CD4-positive, alpha-beta T cell treated with Interleukin-15 for 4 hours (primary cell): ENCODE measurements at places on chromosomes 1 and 21.

DNA sequence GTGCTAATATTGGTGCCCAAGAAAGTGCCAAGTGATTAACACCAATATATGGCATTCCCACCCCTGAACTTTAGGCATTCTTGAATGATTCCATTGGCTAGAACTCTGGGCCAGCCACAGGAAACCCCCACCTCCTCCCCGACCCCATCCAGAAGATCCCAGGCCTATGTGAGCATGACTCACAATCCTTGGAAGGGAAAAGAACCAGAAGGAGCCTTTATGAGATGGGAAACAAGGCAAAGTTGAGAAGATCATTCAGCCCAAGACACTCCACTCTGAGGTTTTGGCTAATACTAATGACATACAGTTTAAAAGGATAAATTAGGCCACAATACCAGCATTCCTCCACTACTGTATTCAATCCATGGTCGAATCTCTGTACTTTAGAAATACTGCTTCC lies 21.8 kb downstream of the ELK4 start:
- DNase-seq: no peak

GRCh38 chr1:14263225-14263624 lies 335.3 kb upstream of the KAZN start:
- no peak for DNase-seq

GRCh38 chr1:15308135-15308534 lies 61.1 kb downstream of the FHAD1 start:
- DNase-seq: no peak

DNA sequence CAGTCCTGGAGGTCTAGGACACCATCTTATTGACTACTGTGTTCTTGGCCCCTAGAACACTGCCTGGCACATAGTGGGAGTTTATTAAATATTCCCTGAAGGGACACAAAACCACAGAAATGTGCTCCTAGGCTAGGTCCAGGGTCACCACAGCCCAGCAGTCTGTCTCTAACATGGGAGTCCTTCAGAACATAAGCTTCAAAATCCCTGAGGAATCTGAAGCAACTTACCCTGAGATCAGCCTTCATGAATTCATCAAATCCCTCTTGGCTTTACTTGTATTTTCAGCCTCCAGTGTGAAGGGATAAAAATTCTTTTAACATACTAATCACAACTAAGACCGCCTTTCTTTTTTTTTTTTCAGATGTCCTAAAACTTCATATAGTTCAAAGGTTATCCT lies 32.7 kb upstream of the BCAR3 start:
- DNase-seq: no peak

- DNase-seq: no peak
Measured at GRCh38 chr1:97007840-97008604, 286.4 kb downstream of the PTBP2 start.

GRCh38 chr1:17075470-17076255 lies 21.8 kb upstream of the SDHB start:
- peak; percentile 2 for DNase-seq

GRCh38 chr1:84834419-84835064 lies 58.5 kb downstream of the LPAR3 start:
- DNase-seq: peak; percentile 7

- DNase-seq: no peak
Measured at GRCh38 chr1:42949312-42950115, 9.2 kb downstream of the SLC2A1 start.

DNA sequence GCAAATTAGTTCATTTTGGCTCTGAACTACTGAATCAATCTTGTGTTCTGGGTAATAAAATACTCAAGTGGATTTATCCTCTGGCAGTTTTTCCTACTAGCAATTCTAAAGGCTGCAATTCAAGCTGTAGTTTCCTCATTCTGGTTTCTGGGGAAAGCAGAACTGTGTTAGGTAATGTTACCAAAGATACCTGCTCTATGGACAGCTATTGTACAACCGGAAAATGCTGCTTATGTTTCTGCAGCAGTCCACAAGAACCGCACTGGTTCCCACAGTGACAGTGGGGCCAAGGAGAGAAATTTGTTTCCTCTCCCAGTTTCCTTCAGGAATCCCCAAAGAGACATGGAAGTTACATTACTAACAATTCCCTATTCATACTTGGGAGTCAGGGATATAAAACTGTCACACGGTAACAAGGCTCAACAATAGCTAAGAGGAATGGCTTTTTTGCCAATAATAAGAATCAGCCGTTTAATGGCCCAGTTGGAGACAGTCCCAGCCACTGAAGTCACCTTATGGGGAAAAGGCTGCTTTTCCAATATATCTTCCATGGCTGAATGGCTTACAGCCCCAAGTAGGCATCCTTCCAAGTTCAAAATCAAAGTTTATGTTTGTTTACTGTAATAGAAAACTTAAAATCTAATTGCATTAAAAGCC lies 52.6 kb downstream of the PCNX2 start:
- DNase-seq: no peak

GRCh38 chr1:86998280-86998679 lies 83.8 kb downstream of the HS2ST1 start:
- no peak for DNase-seq

DNA sequence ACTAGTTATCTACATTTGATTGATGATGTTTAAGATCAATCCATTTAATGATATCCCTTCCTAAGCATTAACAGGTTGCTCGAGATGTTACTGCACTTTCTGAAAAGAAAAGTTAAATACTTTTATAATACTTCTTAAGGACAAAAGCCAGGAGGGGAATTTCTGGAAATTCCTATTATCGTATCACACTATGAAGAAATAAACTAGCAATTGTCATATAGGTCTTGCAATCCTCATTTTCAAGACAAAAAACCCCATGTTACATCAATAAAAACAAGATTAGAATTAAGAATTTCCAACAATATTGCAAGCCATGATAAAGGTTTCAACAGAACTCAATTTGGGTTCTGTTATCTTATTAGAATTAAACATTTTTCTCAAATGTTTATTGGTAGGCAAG lies 47.2 kb downstream of the HNRNPR start:
- DNase-seq: no peak

GRCh38 chr1:179231923-179232322 lies 2.4 kb upstream of the ABL2 start:
- no peak for DNase-seq

- DNase-seq: no peak
Measured at GRCh38 chr1:3313576-3313950, 140.9 kb upstream of the ARHGEF16 start.

DNA sequence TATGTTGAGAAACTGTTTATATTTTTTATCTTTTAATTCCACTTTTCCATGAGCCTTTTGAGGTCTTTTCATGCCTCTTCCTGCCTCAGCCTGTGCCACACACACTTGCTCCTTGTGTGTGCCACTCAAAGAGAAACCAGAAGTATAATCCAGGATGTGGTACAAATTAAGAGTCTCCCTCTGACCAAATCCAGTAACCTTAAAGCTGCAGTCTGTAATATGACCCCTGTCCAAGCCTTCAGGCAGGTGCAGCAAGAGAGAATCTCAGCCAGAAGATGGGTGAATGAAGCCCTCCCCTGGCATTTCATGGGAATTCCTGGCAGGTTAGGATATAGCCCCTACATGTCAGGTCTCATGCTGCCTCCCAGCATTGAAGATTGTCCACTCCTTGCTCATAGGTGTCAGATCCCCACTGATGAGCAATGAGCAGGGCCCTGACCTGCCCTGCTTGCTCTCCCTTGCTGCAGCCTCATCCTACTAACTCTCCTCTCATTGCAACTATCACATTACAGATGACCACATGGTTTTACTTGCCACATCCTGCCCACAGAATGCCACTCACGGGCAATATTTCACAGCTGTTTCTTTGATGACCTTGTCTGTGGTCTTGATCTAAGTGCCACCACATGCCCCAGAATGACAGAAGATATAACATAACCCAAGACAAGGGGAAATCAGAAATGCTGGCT lies 169.3 kb downstream of the SEC16B start:
- no peak for DNase-seq

GRCh38 chr1:44288883-44289282 lies 66.2 kb downstream of the ERI3 start:
- DNase-seq: no peak

DNA sequence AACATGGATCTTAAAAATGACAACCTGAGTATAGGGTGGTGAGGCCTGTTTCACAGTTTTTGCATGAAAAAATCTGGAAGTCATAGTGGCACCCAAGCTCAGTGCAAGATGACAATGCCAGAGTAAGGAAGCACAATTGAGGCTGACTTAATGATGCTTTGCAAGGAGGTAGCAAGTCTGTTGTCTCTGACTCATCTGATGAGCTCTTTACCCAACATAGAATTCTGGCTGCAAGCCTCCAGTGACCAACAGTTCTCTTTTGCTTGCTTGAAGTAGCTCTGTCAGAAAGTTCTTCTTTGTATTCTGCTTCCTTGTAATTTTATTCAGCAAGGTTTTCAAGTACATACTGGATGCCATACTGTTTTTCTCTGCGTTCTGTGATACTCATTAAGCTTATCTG lies 117.1 kb downstream of the FOXD2 start:
- no peak for DNase-seq

DNA sequence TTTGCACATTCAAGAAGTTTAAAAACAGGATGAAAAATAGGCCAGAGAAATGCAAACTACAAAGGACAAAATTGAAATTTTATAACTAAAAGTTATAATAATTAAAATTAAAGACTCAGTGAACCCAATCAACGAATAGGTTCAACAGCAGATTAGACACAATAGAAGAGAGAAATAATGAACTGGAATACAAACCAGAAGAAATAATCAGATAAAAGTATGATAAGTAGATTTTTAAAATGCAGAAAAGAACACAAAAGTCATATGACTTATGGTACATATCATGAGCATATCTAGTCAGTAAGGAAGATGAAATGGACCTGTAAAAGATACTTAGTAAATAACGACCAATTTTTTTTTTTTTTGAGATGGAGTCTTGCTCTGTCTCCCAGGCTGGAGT lies 108.1 kb upstream of the COG2 start:
- no peak for DNase-seq

DNA sequence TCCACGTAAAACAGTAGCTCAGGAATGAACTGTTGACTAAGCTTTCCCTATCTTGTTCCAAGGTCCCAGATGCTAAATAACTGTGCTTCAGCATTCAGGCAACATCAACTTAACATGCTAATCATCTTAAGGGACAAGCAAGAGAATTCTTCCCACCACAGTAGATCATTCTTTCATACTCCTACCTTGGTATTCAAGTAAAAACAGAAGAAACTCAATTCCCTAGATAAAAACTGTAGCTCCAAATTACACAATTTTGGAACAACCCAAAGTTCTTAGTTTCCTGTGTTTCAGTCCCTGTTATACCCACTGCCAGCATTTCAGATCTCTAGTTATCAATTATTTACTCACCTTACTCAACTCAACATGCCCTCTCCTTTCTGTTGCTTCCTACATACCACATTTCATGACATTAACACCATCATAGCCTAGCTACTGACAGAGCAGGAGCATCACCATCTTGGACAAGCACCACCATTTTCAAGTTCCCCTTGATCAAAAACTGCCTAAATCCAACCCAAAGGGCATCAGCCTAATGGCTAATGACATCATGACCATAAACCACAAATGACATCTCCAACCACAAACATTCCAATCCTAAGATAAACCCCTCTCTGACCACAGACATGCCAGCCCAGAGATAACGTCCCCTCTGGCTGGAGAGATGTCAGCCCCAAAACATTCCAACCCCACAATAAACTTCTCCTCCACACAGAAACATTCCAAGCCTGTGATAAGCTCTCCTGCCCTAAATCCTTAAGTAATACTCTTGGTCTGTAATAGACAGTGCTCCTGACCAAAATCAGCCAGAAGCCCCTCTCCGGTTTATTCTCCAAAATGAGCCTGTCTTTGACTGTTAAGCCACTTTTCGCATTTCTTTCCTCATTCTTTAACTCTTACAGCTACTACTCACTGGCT lies 191.2 kb downstream of the RERE start:
- no peak for DNase-seq

DNA sequence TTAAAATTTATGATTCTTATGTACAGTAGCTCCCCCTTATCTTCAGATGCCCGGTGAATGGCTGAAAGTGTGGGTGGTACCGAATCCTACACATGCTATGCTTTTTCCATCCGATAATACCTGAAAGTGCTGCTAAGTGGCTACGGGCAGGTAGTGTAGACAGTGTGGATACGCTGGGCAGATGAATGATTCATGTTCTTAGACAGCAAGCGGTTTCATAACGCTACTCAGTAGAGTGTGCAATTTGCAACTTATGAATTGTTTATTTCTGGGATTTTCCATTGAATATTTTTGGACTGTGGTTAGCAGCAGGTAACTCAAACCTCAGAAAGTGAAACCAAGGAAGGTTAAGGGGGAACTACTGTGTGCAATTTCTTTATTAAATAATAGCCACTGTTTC lies 7.5 kb downstream of the PCP4 start:
- no peak for DNase-seq

- no peak for DNase-seq
Measured at GRCh38 chr1:116832932-116833578, 76.7 kb upstream of the PTGFRN start.

DNA sequence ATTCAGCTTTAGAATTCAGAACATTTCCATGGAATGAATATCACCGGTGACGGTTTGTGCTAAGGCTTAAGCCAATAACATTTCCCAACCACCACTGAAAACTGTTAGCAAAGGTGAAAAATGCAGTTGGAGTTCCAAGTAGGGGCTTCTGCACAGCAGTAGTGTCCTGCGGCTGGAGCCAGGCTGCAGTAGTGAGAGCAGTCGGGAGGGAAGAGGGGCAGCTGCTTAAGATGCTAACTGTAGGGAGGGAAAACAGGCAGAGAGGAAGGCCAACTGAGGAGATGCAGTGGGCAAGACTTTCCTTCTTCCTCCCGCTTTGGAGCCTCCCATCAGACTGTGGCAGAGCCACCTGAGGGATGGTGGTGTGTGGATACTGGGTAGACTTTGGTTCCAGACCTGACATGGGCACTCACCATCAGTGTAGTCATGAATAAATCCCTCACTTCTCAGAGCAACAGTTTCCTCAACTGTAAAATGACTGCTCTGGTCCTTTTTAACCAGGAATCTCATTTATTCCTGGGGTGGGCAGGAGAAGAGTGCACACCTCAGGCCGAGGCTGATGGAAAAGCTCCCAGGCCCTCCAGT lies 3.2 kb downstream of the F3 start:
- DNase-seq: no peak

DNA sequence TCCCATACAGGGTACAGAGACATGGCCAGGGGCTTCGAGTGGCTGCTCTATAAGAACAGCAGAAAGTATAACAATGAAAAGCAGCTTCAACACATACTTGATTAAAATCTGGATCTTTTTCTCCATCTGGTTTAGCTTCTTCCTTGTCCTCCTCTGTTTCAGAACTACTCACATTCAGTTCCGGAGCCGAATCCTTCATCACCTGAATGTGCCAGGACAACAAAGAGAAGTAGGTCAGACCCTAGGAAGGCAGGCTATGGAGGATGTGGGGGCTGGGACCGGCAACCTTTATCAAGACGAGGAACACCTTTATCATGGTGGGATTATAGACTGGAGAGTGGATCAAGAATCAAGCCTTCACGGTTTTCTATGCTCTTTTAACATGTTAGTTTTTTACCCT lies 32.2 kb upstream of the RAP1GAP start:
- DNase-seq: no peak
